Lung microvascular endothelial cell (primary cell): ENCODE measurements at places on chromosomes 7 and 10. TPM values are rescaled to one million over a fixed set of nuclear protein-coding genes. Genes with fewer than 3 reads are reported as not detected.

Gene SFRP4
- total RNA-seq: under 0.01 TPM in 1 of 2 replicates, not detected in the other

DNA sequence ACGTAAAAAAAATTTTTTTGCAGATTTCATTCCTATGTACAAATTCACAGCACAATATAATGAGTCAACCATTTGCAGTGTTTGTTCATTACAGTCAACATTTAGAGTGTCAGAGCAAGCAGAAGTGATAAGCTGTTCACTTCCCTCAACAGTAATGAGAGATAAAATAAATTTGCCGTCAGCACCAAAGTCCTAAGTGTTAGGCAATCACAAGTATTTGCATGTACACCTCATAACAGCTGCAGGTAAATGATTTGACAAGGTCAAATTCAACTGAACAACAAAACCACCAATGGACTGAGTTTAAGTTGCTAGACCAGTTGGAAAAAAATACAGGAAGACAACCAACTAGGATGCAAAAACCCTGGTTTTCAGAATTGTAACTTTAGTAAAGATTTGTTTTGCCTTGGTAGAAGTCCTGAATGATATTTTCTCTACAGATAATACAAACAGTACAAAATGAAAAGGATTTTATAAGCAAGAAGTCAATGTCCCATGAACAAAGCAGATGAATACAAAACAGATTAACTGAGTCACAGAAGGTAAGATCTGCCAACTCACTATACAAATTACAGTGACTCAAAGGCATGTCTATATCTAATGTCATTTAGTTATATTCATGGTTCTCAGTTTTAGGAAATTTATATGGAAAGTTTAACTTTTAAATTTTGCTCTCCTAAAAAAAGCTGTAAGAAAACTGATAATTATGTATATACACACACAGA lies 10.4 kb downstream of the RAPGEF5 start:
- DNase-seq: no peak

DNA sequence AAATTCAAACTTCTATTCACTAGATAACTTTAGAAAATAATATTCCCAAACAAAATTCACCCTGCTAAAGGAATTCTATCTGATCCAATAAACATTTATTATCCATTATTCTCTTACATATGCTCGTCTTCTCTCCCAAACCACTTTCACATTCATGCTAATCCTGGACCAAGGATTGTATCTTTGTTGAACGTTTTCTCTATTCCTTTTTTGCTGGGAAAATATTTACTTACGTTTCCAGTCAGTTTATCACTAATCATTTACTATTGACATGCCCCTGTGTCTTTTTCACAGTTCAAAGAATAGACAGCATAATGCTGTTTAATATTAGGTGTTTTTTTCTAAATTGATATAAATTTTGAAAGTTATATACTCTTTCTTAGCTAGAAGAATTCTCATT lies 3.2 kb downstream of the TEX47 start:
- no peak for DNase-seq

- DNase-seq: no peak
These were observed 9.3 kb downstream of the CASP7 start for GRCh38 chr10:113689057-113689456.

DNA sequence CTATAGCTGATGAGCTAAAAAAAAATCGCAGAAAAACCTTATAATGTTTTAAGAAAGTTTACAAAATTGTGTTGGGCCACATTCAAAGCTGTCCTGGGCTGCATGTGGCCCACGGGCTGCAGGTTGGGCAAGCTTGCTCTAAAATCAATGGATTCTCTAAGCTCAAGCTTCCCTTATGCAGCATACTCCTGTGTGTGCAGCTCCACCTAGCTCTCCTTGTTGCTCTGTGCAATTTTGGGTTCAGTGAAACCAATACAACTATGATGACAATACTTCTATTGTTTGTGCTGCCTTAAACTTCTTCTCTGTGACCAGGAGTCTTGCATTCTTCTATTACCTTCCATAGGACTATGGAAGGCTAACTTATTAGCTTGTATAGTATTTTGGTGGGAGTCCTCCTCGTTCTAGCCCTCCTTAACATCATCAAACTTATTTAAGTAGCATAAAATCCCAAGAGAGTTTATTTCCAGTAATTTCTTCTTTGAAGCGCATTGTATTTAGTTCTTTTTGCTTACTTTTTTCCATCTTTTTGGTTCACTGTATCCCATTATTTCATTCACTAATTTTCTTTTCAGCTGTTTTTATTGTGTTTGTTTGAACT lies 170.9 kb upstream of the SMIM30 start:
- DNase-seq: peak; percentile 39

Gene ELAPOR2
- total RNA-seq: 84.1 and 136 TPM in 2 replicates

GRCh38 chr10:53770903-53771302 lies 998.3 kb upstream of the MBL2 start:
- no peak for DNase-seq

Gene DNAJC30
- 1.7 and 2.4 TPM in 2 replicates for total RNA-seq

Gene ACSM6
- total RNA-seq: not detected in 2 replicates

DNA sequence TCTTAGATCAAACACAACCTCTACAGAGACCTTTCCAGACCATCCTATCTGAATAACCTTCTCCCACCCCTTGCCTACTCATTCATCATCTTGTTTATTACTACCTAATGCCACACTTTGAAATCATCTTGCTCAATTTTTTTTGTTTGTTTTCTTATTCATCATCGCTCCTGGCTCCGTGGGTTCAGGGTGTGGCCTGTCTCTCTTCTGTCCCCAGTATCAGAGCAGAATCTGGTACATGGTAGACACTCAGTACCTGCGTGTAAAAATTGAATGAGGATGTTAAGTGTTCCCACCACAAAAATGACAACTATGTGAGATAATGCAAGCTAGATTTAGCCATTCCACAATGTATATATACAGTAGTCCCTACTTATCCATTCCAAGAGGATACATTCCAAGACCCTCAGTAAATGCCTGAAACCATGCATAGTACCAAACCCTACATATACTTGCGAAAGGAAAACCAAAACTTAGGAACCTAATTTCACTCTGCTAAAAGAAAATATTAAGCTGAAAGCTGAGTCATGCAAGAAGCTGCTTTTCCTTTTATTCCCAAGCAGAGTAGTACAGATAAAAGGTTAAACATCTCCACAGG lies 72.1 kb upstream of the SEC61G start:
- no peak for DNase-seq

GRCh38 chr7:55157764-55158105 lies 138.9 kb downstream of the EGFR start:
- DNase-seq: no peak

- no peak for DNase-seq
These were observed 552.4 kb upstream of the GALNT17 start for GRCh38 chr7:70579397-70580097.

GRCh38 chr10:98134117-98134430 lies 383 bp upstream of the R3HCC1L start:
- DNase-seq: no peak

DNA sequence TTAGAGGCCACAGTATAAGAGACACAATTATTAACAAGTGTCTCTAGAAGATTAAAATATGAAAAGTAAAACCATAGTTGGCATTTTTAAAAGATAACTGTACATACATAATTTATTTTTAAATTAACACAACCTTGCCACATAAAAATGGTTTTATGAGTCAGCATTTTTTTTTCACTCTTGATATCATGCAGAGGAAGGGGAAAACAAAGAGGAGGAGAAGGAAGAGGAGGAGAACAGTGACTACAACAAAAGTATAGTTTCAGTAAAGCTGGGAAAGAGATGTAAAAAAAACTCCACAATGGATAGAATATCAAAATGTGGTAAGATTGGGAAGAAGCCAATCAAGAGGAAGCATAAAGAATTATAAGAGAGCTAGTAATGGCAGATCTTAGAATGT lies 34.0 kb downstream of the CH25H start:
- no peak for DNase-seq

DNA sequence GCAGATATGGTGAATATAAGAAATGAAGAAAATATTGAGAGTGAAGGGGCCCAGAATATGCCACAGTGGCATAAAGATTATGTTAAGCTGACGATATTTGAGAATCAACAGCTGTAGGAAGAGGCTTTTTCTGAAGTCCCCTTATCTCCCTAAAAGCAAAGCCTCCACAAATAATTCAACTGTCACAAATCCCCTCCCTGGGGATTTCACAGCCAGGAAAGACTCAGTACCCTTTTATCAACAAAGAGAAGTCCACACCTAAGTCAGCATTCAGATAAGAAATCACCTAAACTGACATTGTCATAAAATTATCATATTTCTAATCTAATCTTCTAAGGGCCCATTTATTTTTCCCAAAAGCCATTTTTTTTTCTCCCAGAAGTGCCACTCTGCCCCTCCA lies 284.9 kb upstream of the VWC2 start:
- no peak for DNase-seq

- DNase-seq: no peak
These were observed 9.9 kb downstream of the XPNPEP1 start for GRCh38 chr10:109913306-109913892.

GRCh38 chr10:11046776-11047160 lies 29.1 kb downstream of the CELF2 start:
- no peak for DNase-seq

DNA sequence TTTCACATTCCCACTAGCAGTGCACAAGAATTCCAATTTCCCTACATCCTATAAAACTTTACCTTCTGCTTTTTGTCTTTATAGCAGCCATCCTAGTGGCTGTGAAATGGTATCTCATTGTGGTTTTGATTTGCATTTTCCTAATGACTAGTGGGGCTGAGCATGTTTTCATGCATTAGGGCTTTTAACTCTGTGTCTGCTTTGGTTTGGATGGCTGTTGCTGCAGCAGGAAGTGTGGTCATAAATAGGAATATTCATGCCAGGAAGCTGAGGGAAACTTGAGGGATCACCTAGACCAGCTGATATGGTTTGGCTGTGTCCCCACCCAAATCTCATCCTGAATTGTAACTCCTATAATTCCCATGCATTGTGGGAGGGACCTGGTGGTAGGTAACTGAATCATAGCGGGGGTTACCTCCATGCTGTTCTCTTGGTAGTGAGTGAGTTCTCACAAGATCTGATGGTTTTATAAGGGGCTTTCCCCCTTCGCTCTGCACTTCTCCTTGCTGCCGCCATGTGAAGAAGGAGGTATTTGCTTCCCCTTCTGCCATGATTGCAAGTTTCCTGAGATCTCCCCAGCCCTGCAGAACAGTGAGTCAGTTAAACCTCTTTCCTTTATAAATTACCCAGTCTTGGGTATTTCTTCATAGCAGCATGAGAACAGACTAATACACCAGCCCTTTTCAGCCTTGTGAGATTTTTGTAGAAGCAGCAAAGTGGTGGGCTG lies 181.8 kb upstream of the PITRM1 start:
- peak; percentile 12 for DNase-seq

DNA sequence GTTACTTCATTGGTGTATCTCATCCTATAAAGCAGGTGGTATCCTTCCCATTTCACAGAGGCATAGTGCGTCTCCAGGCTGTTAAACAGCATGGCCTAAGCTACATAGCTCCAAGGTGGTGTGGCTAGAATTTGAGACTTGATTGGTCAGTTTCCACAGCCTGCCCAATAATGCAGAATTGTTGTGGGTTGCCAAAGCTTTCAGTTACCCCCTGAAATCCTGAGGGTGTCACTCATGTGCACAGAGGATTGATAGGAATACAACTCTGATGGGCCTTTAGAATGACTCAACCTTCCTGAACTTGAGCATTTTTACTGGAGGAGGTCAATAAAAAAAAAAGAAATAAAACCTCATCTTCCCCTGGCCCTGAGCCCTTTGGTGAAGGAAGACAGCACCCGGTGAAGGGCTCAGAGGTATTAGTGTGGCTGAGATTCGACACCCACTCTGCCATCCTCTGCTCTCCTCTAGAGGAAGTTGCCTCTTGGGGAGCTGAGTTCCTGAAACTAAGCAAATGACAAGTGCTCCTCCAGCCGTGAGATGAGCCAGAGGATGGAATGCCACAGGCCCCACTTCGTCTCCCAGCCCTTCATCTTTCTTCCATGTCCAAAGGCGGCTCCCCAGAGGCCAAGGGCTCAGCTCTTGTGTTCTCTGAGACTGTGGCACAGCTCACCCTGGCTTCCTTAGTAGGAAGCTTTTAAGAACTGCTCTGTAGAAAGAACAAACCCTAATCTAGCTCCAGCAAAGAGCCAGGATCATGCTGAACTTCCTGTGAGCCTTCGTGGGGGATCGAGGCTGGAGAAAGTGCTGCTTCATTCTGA lies 1.0 kb downstream of the ACSL5 start:
- DNase-seq: no peak

- DNase-seq: no peak
These were observed 31.3 kb downstream of the RCC1L start for GRCh38 chr7:75042286-75042685.

GRCh38 chr10:130554701-130555410 lies 418.7 kb downstream of the GLRX3 start:
- DNase-seq: no peak

GRCh38 chr10:218798-219197 lies 83.5 kb downstream of the ZMYND11 start:
- DNase-seq: no peak

- DNase-seq: no peak
These were observed 1067.8 kb downstream of the DNAJB9 start for GRCh38 chr7:109637428-109637990.

Gene ATRNL1
- under 0.01 and 0.20 TPM in 2 replicates for total RNA-seq

DNA sequence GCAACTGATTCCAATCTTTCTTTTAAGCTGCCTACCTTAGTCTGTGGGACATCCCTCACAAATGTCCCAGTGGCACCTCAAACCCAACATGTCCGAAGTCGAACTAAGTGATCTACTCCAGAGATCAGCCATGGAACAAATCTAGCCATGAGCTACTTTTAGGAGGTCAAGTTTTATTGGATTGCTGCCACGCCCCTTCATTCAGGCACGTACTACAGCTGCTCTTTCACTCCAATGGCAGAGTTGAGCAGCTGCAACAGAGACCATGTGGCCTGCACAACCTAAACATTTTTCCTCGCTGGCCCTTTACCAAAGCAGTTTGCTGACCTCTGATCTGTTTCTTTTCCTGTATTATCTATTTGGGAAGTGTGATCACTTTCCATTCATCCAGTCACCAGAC lies 192.4 kb upstream of the CDCA7L start:
- no peak for DNase-seq

DNA sequence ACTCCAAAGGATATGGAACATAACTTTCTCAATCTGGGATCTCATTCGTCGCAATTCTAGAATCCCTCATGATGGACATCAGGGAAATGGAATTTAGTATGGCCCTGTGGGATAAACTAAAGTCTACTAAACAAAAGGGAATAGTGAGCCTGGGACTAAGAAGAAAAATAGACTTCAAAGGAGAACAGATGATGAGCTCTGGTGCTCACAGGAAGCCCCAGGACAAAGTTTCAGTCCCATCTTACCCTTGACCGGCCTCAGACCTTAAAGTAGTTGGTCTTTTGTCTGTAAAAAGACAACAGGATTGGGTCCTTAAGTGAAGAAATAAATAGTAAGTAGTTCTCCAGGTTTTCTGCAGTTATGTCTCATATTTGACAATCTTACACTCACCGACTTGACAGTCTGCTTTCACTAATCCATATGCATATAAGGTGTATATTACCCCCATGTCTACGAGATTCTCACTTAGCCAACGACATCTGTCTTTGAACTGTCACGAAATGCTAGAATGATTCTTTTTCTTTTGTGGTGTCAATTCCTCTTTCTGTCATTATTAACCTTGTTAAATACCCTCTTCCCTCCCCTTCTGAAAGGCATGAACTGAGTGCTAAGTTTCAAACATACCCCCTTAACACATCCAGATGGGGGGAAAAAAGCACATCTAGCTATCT lies 10.9 kb upstream of the IKZF1 start:
- DNase-seq: no peak

Gene MBLAC1
- total RNA-seq: 2.0 and 2.4 TPM in 2 replicates
